ENCODE measurements at places on chromosomes 2 and 18.

DNA sequence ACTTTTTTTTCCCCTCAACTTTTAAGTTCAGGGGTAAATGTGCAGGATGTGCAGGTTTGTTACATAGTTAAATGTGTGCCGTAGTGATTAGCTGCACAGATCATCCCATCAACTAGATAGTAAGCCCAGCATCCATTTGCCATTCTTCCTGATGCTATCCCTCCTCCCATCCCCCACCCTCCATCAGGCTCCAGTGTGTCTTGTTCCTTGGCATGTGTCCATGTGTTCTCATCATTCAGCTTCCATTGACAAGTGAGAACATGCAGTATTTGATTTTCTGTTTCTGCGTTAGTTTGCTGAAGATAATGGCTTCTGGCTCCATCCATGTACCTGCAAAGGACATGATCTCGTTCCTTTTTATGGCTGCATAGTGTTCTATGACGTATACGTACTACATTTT is 47.2 kb upstream of the STON1 start:
- DNase-seq: no peak

GRCh38 chr2:6574121-6574520 is 291.6 kb downstream of the CMPK2 start:
- DNase-seq: no peak

- DNase-seq: no peak
Measured at GRCh38 chr2:127657232-127657595, 11.3 kb downstream of the GPR17 start.

DNA sequence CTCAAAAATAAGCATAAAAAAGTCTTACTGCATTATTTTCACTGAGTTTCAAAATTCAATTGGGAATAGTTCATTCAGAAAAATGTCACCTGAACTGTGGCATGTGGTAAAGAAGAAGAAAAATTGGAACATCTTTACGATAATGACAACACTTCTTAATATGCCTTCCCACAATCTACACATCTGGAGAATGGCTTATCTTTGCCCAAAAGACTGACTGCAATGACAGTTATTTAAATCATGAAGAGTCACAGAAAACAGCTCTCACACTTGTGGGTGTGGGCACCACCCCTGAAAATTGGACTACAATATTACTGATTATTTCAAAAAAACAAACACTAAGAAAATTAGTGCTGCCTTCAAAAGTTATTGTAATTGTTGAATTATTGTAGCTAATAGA is 152.3 kb downstream of the USP34 start:
- DNase-seq: no peak

DNA sequence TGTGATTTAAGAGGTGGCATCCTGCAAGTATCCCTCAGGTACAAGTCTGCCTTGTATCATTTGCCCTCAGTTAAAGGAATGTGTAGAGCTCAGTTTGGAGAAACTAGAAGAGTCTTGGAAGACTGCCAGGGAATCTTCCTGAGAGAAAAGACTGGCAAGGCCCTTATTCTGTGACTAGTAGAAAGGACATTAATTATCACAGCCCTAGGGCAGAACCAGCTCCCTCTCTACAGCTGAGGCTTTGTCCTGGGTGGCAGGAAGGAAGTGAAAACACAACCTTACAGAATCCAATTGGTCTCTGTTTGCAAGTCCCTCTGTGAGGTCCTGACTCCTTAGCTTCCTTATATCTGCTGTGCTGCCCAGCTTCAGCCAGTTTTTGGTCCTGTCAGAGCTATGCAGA is 385.9 kb upstream of the CYRIA start:
- DNase-seq: no peak

GRCh38 chr2:74164761-74165160 is 13.9 kb downstream of the MOB1A start:
- DNase-seq: no peak

- no peak for DNase-seq
Measured at GRCh38 chr2:158893026-158893425, 75.4 kb upstream of the TANC1 start.

- no peak for DNase-seq
Measured at GRCh38 chr2:12202313-12203075, 456.1 kb downstream of the LPIN1 start.

GRCh38 chr2:141109633-141110032 is 1021.2 kb downstream of the LRP1B start:
- DNase-seq: no peak

DNA sequence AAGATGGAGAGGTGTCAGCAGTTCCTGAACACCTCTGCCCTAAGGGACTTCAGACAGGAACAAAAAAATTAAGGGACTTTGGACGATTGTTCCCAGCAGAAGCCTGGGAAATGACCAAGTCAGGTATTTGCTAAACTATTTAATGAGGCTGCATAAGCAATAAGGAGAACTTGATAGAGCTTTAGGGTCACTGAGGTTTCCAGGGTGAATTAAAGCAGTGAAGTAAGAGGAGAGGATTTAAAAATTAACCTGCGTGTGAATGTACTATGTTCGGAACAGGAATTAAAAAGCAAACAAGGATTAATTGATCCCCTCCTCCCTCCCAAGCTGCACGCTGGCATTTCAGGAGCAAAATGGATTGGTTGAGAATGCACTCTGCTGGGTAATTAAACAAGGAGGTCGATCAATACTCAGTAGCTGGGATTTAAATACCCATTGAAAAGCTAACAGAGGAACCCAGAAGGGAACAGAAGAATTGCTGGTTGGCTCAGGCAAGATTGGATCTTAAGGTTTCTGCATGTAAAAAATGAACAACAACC is 157.2 kb downstream of the RNF152 start:
- DNase-seq: no peak

GRCh38 chr18:37578886-37579513 is 13.4 kb upstream of the CELF4 start:
- no peak for DNase-seq

DNA sequence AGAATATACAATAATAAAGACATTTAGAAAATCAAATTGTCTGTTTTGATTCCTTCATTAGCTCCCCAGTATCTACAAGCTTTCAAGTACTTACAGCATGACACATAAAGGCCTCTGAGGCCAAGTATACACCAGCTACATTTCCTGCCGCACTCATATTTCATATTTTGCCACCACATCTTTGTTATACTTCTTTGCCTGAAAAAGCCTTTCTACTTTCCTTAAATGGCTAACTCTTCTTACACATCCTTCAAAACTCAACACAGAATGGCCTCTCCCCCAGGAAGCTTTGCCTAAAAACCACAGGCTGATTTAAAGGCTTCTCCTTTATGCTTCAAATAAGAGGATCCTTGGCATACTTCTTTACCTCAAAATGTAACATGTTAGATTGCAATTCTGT is 4.5 kb downstream of the STK17B start:
- DNase-seq: no peak

DNA sequence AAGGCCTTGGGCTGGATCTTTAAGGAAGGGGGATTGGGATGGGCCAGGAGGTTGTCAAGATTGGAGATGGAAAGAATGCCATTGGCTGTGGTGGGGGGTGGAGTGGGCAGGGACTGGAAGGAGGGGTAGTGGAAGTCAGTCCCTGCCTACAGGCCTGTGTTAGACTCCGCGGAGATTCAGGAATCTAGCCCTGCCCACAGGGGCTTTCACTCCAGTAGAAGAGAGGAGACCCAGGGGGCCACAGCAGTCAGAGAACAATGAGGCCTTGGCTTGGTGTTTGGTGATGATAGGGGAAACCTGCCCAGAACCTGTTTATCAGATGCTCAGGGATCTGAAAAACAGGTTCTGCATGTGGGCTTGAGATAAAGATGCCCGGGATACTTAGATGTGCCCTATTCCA is 6.1 kb downstream of the STEAP3 start:
- no peak for DNase-seq

- DNase-seq: no peak
Measured at GRCh38 chr18:7102131-7102530, 15.5 kb downstream of the LAMA1 start.

- no peak for DNase-seq
Measured at GRCh38 chr2:219648176-219648575, 20.7 kb downstream of the SLC4A3 start.

DNA sequence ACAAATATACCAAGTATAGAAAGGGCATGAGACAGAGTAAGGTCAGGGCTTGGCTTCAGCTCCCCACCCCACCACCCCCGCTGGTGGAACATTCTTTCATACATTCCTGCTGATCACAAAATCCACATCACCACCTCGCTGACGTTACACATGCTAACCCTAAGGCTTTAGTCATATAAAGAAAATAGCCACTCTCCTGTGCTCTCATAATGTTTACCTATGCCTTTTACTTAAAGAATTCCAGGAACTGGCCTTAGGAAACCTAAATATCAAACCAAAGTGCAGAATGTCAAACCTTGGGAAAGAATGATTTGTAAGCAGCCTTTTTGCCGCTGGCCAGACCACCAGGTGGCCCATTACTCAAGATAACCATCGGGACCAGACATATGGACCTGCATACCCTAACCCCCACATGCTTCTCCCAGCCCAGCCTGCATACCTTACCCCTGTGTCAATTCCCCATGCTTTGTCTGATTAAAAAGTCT is 136.3 kb upstream of the SLC39A10 start:
- no peak for DNase-seq

DNA sequence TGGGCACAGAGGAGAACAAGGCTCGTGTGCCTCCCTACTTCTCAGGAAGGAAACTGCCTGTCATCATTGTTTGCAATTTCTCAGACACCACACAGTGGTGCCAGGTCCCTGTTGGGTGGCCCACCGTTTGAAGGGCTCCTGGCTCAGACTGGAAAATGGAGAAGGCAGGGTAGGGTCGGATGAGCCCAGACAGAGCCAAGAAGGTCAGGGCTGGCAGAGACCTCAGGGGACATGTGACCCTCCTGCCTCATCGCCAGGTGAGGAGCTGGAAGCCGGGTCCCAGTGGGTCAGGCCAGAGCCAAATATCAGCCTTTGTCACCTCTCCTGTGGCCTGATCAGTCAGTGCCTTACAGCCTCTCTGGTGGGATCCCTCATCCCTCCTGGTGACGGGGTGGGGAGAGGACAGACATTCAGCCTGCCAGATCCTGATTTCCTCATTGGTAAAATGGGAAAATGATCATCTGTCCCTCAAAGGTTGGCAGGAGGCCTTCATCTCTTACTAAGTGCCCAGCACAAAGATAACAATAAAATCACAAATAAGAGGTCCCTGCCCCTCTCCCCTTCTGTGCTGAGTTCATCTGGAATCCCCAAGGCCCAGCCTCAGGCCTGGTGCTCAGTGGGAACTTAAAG is 117.6 kb downstream of the CAPN13 start:
- DNase-seq: no peak

DNA sequence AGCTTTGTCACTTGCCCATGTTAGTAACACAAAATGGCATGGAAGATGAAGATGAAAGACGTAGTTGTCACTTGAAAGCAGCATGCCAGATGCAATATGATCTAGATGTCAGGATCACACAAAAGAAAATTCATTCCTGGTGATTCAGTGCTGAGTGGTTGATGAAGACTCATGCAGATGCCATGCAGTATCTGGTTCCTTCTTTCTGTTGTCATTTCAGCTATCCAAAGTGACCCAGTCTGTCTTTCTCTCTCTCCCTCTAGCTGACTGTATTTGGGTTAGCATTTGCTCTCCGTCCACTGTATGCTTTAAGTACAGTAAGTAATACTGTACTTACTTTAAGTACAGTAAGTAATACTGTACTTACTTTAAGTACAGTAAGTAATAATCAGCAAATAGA is 50.4 kb downstream of the TTN start:
- DNase-seq: no peak

- no peak for DNase-seq
Measured at GRCh38 chr2:172582656-172583055, 26.8 kb downstream of the PDK1 start.

DNA sequence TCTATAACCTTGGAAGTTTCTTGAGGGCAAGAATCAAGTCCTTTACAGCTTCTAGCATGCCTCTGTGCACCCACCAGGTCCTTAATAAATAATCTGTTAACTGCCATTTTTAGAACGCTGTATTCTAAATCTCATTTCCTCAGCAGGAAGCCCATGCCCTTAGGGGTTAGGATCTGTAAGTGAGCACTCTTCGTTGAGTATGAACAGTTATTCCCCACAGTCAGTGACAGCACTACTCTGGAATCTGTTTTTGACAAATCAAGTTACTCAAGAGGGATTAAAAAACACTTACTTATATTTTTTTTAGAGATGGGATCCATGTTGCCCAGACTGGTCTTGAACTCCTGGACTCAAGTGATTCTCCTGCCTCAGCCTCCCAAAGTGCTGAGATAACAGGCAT is 14.6 kb downstream of the PAIP2B start:
- no peak for DNase-seq

- DNase-seq: no peak
Measured at GRCh38 chr2:54394392-54394791, 61.7 kb upstream of the SPTBN1 start.

- no peak for DNase-seq
Measured at GRCh38 chr2:169354244-169354643, 8.1 kb downstream of the LRP2 start.

DNA sequence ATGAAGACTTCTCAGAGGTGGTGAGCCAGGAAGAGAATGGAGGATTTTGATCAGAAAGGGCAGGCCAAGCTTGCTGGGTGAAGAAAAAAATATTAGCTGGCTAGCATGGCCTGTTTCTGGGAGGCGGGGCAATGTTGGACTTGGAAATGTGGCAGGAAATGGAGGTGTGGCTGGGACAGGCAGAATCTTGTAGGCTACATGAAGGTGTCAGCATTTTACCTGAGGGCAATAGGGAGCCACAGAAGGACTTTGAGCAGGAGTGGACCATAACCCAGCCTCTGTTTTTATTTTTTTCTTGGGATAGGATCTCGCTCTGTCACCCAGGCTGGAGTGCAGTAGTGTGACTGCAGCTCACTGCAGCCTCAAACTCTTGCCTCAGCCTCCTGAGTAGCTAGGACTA is 31.7 kb downstream of the EMX1 start:
- DNase-seq: no peak

- DNase-seq: no peak
Measured at GRCh38 chr2:176261136-176261535, 8.1 kb upstream of the MTX2 start.

DNA sequence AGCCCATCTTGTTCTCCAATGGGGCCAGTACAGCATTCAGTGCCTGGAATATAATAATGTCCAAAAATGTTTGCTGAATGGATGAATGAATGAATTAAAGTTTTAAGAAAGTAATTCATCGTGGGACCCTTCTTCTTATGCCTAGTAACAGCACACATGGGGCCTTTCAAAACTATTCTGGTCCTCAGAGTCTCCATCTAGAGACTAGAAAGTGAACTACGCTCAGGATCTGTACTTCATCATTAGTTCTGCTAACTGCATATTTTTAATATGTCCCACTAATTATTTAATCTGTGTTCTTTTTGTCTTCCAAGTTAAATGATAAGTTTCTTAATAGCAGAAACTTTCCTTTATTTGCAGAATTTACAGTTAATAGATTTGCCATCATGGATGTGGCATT is 172.5 kb downstream of the SMAD2 start:
- no peak for DNase-seq

- DNase-seq: peak; percentile 50
Measured at GRCh38 chr18:46481048-46481846, 175.8 kb downstream of the LOXHD1 start.

All from activated gamma-delta T cell treated with Interleukin-2 at 50 U/mL for 16 hours (primary cell).